Stimulated activated CD8-positive, alpha-beta memory T cell treated with anti-CD3 and anti-CD28 coated beads, Interleukin-4, amount 100 ng/mL, for 1 hour (primary cell): ENCODE measurements at places on chromosomes 4 and X.

- DNase-seq = no peak
These were observed 3.4 kb downstream of the TENM3 start for GRCh38 chr4:182246401-182247205.

GRCh38 chrX:140149761-140150160 is 184.4 kb upstream of the CXorf66 start:
- no peak for DNase-seq

- DNase-seq = no peak
These were observed 26.3 kb upstream of the ARMCX2 start for GRCh38 chrX:101685923-101686322.

DNA sequence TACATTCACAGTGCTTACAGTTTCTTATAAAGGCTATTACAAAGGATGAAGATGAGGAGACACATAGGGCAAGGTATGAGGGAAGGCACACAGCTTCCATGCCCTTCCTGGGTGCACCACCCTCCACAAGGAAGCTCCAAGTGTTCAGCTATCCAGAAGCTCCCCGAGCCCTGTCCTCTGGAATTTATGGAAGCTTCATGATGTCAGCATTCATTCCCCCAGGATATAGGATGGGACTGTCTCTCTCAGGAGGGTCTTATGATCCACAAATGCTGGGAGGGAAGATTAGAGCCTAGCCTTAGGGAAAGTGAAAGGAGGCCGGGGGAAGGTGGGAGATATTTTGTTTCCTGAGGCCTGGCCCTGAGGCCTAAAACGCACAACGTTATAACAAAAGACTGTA is 236.0 kb downstream of the ANK2 start:
- DNase-seq = no peak

- DNase-seq = no peak
These were observed 86.0 kb upstream of the NMU start for GRCh38 chr4:55722132-55722531.

GRCh38 chr4:16667464-16667863 is 231.0 kb downstream of the LDB2 start:
- DNase-seq = no peak

- DNase-seq = no peak
These were observed 120.3 kb upstream of the KLHL4 start for GRCh38 chrX:87397103-87397886.

- no peak for DNase-seq
These were observed 95.4 kb upstream of the PLAC1 start for GRCh38 chrX:134753718-134754008.

GRCh38 chr4:103429283-103429682 is 231.1 kb upstream of the CENPE start:
- DNase-seq = no peak

DNA sequence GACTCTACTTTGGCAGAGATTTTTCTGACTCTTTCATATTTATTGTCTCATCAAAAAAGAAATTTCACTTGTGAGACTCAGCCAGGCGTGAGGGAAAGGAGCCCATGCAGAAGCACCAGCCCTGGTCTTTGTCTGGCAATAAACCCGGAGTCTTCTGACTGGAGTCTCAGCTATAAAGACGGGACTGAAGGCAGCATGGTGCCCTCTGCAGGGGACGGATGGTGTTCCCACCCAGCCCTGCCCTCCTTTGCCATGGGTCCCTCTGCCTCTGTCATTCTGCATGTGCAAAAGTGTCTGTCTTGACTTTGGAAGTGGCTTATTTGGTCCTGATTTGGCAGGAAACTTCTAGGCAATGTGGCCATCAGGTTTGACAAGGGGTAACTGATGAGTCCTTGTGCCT is 14.2 kb downstream of the ZNF185 start:
- DNase-seq = no peak

DNA sequence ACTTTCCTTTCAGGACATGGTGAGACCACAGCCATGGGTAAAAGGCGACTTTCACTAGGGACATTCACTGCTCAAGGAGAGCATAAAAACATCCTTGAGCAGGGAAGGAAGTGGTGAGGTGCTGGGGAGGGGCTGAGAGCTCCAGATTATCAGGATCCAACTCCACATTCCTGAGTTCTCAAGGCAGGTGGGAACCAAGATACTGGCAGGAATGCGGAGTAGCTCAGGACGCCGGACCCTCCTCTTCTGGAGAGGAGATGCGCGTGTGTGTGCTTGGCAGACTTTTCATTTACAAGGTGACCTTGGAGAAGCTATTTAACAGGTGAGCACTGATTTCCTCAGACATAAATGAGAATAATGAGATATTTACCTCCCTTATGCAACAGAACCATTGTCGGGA is 41.3 kb upstream of the TXK start:
- DNase-seq = no peak

- no peak for DNase-seq
These were observed 48.3 kb downstream of the FUNDC1 start for GRCh38 chrX:44494357-44494756.

DNA sequence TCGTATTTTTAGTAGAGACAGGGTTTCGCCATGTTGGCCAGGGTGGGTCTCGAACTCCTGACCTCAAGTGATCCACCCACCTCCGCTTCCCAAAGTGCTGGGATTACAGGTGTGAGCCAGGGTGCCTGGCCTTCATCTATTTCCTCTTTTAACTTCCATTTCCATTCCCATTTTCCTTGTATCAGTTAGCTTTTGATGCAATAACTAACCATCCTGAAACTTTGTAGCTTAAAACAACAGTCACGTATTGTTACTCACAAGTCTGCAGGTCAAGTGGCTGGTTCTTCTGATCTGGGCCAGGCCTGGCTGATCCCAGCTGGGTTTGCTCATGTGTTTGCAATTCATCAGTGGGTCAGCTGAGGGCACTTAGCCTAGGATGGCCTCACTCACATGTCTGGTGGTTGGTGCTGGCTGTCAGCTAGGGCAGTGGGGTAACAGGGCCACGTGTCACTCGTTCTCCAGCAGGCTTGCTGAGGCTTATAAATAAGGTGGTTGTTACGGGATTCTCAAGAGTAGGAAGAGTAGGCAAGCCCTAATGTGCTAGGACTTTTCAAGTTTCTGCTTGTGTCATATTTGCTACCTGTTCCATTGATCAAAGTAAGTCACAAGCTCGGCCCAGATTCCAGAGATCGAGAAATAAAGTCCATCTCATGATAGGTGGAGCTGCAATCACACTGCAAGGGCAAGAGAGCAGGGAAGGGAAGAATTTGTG is 88.2 kb downstream of the SOWAHB start:
- no peak for DNase-seq

GRCh38 chr4:46781434-46782092 is 127.5 kb downstream of the COX7B2 start:
- DNase-seq = no peak

DNA sequence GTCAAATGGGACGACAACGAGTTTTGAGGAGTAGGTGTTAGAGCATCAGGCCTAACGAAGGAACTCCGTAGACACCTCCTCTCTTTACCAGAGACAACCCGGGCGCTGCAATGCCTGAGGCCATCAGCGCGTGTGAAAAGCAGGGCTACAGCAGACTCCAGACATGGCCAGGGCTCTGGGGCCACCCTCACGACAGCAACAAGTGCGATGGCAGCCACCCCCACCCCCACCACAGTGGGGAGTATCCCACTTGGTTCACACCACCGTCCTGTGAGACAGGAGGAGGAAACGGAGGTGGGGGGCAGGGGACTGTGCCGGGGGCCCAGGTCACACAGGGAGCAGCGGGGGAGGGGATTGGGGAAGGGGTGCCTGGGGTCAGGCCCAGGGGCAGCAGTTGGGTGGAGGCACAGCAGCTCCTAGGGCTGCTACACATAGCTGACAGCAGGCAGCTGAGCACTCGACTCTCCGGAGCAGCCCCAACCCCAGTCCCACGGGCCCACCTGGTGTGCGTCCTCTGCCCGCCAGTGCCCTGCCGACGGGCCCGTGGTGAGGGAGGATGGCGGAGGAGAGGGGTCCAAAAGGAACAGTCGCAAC is 8.5 kb downstream of the LRPAP1 start:
- no peak for DNase-seq

DNA sequence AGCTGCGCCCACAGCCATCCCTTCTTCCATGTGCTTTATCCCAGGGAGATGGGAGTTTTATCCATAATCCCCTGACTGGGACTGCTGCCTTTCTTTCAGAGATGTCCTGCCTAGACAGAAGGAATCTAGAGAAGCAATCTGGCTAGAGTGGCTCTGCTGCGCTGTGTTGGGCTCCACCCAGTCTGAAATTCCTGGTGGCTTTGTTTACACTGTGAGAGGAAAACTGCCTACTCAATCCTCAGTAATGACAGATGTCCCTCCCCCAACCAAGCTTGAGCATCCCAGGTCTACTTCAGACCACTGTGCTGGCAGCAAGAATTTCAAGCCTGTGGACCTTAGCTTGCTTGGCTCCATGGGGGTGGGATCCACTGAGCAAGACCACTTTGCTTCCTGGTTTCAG is 116.9 kb upstream of the AR start:
- DNase-seq = no peak

GRCh38 chrX:123731987-123732669 is 724 bp downstream of the THOC2 start:
- DNase-seq = no peak
